ENCODE measurements at places on chromosomes 12 and 14.

- no peak for DNase-seq
These were observed 44.0 kb upstream of the GZMB start for GRCh38 chr14:24677956-24678355.

GRCh38 chr12:106564678-106565329 lies 18.0 kb upstream of the RFX4 start:
- no peak for DNase-seq

DNA sequence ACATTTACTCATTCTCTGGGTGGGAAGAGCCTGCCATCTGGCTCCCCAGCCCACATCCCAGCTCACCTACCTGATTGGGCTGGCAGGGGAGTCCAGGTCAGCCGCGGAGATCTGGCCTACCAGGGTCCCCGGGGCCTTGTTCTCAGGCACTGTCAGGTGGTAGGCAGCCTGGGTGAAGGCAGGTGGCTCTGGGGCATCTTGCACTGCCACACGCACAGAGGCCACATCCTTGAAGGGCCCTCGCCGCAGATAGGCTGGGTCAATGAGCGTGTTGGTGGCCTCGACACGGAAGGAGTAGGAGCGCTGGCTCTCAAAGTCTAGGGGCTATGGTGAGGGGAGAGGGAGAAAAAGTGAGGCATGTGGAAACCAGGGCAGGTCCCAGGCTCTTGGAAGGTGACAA lies 3.9 kb downstream of the CDH24 start:
- DNase-seq = no peak

DNA sequence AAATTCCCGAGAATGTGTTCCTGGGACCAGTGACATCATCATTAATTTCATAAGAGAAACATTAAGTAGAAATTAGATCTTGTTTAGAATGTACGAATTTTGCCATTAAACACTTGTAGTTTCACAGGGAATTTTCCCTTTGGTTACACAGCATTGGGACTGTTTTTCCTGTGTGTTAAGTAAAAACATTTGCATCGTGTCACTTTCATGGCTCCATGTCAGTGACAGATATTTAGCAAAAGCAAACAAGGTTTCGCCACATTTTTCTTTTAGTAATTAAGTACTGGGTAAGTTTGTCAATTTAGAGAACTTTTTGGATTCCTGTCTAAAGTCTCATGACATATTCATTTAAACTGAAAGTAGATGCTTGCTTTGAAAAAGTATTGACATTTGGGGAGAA lies 45.5 kb upstream of the OVCH1 start:
- DNase-seq = no peak

GRCh38 chr12:94222351-94223084 lies 74.1 kb downstream of the PLXNC1 start:
- no peak for DNase-seq

GRCh38 chr14:77320238-77320935 lies at the start of gene POMT2:
Gene POMT2 (minus strand): TSS chr14:77320883. CDS start chr14:77320681, 202 bp downstream.
- DNase-seq = peak; percentile 86

DNA sequence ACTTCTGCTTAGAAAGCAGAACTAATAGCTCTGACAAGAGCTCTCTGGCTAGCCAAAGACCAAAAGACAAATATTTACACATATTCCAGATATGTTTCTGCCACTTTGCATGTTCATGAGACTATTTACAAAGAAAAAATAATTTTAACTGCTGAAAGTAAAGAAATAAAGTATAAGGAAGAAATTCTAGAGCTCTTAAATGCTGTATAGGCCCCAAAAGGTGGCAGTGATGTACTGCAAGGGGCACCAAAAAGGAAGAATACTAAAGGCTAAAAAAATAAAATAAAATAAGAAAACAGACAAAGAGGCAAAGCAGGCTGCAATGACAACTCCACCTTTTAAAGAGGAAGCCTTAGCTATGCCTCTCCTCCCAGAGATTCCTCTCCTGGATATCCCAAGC lies 23.0 kb downstream of the KLRK1 start:
- no peak for DNase-seq

DNA sequence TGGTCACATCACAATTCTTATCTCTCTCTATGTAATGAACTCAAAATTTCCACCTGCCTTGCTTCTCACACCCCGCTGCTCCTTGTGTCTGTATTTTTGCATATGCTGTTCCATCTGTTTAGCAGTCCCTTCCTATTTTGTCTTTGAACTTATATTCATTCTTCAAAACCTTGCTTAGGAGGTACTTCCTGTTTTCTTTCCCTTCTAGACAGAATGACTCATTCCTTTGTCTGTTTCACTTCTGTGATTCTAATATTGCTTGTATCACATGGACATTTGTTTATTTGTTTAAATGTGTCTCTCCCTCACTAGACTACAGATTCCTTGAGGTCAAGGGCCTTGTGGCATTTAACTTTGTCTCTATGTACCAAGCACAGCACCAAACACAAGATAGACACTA lies 424.2 kb downstream of the ETNK1 start:
- DNase-seq = no peak

- no peak for DNase-seq
These were observed 25.7 kb downstream of the ALKBH1 start for GRCh38 chr14:77682158-77682553.

DNA sequence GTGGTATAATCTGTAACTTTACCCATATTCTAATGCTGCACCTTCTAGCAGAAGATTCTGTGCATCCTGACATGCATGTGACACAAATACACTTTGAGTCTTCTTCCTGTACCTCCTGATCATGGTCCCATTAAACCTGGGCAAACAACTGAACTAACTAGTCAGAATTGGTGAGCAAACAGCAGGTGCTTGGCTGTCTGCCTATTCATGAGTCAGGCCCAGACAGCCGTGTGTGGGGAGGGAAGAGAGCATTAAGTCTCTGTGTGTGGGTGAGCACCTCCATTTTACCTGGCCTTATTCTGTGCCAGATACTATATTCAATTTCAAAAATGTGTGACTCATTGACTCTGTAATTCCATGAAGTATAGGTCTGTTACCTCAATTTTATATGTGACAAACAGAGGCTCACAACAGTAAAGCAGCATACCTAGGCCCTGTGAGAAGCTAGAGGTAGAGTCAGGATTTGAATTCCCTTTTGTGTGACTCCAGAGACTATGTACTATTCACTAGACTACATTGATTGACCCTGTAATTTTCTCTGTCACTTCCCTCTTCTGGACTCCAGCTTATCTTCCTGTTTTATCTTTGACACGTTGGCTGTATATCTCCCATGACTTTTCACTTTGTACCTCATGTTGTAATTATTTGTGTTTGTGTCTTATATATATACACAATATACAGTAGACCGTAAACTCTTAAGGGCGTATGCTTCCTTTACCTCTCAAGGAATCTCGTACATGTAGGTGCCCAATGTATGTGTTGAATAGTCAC lies 32.2 kb downstream of the SUSD6 start:
- peak; percentile 94 for DNase-seq

- DNase-seq = no peak
These were observed 4.7 kb downstream of the DYNLL1 start for GRCh38 chr12:120500581-120500980.

DNA sequence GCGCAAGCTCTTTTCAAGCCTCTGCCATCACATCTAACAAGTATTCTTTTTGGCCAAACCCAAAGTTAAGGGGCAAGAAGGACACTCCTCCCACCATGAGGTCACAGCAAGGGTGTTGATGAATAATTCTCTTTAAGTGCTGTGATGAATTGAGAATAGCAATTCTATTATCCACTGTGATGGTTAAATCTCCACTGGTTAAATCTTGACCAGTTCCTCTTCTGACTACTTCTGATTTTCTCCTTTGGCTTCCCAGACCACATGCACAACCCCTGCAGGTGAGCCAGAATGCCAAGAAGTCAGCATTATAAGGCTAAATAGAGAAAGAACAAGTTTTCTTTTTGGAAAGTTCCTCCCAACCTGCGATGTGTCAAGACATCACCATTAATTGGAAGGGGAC lies 90.6 kb upstream of the BCL2L14 start:
- no peak for DNase-seq

- no peak for DNase-seq
These were observed 462.5 kb downstream of the NAV3 start for GRCh38 chr12:78293059-78293686.

DNA sequence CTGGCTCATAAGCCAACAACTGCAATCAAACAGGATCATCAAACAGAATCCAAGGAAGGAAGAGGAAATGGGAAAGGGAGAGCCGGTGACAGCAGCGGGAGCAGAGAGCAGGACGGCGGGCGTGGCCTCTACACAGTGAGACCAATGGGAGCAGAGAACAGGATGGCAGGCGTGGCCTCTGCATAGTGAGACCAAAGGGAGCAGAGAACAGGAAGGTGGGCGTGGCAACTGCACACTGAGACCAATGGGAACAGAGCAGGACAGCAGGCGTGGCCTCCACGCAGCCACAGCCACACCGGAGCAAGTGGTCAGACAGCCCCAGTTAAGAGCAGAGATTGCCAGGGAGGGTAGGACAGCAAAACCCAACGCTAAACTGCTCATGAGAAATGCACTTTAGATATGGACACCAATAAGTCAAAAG lies 16.4 kb downstream of the LRCOL1 start:
- peak; percentile 99 for DNase-seq

DNA sequence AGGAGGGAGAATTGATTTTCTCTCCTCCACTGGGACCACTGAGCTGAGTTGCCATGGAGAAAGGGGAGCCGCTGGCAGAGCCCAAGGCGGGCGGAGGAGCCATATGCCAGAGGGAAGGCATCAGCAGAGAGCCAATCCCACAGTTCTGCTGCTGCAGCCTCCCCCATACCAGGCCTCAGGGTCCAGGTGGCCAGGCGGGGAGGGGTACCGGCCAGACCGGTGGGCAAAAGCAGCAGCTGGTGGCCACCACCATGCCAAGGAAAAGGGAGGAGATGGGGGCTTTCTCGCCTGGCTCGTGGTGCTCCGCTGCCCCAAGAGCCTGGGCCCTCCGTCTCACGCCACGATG lies 72.8 kb downstream of the PITPNM2 start:
- no peak for DNase-seq

DNA sequence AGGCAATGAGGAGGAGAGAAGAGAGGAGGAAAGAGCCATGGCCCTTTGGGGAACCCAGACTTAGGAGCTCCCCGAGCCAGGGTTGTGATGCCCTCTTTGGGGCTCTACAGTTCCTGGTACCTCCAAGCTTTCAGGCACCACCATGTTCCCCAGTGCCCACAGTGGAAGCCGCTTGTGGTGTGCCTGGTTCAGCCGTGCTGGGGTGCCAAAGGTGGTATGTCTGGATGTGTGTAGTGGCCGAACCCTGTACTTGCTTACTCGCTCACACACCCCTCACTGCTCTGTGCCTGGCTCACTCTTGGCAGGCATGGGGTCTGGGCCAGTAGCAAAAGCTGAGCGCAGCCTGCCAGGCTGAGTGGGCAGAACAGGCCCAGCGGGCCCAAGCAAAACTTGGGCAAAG lies 210.7 kb downstream of the MON2 start:
- DNase-seq = no peak

DNA sequence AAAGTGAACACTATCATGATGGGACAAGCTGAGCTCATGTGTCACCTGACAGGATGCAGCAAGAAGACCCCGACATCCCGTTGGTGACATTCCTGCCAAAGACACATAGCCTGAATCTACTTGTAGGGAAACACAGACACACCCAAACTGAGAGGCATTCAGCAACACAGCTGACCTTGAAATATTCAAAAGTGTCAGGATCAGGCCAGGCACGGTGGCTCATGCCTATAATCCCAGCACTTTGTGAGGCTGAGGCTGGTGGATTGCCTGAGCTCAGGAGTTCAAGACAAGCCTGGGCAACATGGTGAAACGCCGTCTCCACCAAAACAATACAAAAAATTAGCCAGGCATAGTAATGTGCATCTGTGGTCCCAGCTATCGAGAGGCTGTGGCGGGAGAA lies 232.0 kb upstream of the PLXNC1 start:
- DNase-seq = no peak

DNA sequence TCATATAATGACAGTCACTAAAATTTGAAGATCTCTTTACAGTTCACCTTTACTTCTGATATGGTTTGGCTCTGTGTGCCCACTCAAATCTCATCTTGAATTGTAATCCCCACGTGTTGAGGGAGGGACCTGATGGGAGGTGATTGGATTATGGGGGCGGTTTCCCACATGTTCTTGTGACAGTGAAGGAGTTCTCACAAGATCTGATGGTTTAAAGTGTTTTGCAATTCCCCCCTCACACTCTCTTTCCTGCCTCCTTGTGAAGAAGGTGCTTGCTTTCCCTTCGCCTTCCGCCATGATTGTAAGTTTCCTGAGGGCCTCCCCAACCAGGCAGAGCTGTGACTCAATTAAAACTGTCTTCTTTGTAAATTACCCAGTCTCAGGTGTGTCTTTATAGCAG lies 27.3 kb upstream of the CD9 start:
- DNase-seq = no peak

- no peak for DNase-seq
These were observed 39.6 kb downstream of the DNAH10 start for GRCh38 chr12:123801573-123802178.

DNA sequence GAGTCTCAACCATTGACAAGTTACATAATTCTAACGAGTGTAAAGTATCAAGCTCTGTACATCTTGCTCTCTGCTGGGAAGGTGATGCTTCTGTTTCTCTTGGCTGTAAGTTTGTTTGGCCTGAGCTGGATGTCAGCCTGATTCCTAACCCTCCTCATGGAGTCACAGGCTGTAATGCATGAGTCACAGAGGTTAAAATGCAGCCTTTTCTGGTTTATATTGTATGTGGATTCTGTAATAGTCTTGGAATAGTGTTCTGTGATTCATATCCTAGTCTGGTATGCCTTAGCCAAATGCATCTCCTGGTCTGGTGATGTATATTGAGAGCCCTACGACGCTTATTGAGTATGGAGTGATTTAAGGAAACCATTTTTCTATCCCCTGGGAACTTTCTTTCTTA lies 104.5 kb upstream of the FRMD6 start:
- peak; percentile 30 for DNase-seq

GRCh38 chr14:103100281-103101121 lies 6.0 kb downstream of the EXOC3L4 start:
- no peak for DNase-seq

- DNase-seq = no peak
These were observed 287.5 kb downstream of the KCNC2 start for GRCh38 chr12:74922117-74922516.

DNA sequence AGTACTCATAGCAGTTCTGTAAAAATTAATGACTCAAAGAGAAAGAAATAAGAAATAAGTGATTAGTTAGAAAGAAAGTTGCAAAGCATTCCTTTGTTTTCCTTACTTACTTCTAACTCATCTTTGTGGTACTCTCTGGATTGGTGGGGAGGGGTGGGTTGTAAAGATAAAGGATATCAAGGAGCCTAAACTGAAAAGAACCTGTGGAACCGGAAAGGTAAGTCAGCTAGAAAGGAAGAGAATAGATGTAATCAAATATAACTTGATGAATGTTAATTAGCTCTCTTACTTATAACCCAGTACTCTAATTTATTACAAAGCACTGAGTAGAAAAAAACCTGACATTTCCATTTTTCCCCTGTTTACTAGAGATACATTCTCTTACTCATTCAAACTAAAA lies 37.5 kb upstream of the KRR1 start:
- DNase-seq = no peak

GRCh38 chr14:76936483-76936882 lies 92.0 kb downstream of the IRF2BPL start:
- DNase-seq = no peak

GRCh38 chr12:4240981-4241380 lies 32.6 kb upstream of the CCND2 start:
- no peak for DNase-seq

- DNase-seq = no peak
These were observed 1.8 kb upstream of the PPP1R12A start for GRCh38 chr12:79936670-79937069.

- no peak for DNase-seq
These were observed 48.3 kb upstream of the PARP11 start for GRCh38 chr12:3921526-3921925.
